HepG2 (cell line): ENCODE measurements at places on chromosomes 12 and 14. TPM values are rescaled to one million over a fixed set of nuclear protein-coding genes. Genes with fewer than 3 reads are reported as not detected.
A peak's percentile ranks its signal among the peaks of the same experiment; 100 is the strongest.

DNA sequence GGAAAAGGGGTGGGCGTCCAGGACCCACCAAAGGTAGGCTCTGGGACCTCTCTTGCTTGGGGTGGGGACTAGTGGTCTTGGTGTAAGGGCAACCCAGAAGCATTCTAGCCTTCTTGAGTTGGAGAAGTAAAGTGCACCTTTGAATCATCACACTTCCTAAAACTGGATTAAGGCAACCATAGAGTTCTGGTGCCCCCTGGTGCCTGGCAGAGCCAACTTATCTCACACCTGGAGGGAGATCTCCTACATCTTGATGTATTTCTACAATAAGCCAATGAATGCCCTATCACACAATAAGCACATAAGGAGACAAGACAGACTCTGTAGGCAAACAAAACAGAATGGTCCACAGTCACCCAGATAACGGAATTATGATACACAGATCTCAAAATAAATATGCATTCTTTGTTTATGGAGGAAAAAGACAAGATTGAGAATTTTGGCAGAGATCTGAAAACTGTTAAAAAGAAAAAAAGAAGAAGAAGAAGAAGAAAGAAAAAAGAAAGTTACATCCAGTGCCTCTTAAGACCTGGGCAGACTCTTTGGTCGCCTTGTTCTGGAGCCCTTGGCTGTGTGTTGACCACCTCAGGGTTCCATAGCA lies 95.9 kb upstream of the PPP2R5C start:
- DNase-seq: peak; percentile 32

GRCh38 chr14:82060219-82060618 lies 526.6 kb upstream of the SEL1L start:
- DNase-seq: no peak

DNA sequence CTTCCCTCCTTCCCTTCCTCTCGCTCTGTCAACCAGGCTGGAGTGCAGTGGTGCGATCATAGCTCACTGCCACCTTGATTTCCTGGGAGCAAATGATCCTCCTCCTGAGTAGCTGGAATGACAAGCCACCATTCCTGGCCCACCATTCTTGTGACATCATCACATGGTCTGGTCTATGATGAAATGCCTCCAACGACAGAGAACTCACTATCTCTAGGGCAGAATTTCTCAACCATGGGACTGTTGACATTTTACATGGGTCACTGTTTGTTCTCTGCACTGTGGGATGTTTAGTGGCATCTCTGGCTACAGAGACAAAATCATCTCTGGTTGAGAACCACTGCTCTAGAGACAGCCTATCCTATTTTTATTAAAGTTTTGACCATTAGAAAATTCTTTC lies 9.7 kb downstream of the VRK1 start:
- DNase-seq: peak; percentile 90

- peak; percentile 17 for DNase-seq
Observed at GRCh38 chr14:104087981-104088850, 2.7 kb downstream of the ASPG start.

GRCh38 chr14:95980402-95980801 lies 58.8 kb upstream of the C14orf132 start:
- no peak for DNase-seq

DNA sequence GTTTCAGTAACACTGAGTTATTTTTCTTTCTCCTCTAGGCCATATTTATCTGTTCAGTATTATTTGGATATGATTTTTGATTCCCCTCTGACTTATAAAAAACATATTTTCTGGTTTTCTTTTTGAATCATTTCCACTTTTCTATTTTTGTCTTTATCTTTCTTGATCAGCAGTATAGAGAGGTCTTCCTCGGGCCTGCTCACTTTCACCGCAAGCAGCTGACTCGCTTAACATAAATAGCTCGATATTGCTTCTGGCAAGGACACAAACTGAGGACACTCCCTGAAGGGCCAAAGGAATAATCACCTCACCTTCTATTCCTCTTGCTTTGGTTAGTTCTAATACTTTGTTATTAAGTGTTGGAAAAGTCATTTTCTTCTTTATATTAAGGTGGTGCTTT lies 25.8 kb upstream of the TRHDE start:
- no peak for DNase-seq

- DNase-seq: no peak
Observed at GRCh38 chr12:49208146-49208545, 19.3 kb upstream of the TUBA1A start.

DNA sequence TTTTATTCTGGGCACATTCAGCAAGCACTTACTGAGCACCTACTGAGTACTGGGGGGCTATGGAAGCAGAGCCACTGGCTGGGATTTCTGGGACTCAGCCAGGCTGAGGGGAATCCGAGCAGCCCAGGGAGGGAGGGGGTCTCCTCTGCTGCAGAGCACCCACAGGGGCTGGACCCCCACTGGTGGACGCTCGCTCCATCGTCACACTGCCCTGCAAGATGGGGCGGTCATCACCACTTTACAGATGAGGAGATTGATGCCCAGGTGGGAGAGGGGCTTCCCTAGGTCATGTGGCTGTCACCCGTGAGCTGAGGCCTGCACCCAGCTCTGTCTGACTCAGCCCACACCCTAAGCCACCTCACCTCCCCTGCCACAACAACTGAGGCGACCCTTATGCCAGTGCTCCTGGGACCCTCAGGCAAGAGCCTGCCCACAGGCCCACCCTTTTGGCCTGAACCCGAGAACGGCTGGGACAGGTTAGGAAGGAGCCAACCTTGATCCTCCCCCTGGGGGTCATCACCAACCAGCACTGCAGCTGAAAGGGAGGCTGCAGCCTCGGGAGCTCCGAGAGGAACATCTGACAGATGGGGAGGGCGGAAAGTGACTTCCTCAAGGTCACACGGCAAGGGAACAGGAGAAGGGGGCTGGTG lies 74.4 kb downstream of the SERPINA3 start:
- no peak for DNase-seq

DNA sequence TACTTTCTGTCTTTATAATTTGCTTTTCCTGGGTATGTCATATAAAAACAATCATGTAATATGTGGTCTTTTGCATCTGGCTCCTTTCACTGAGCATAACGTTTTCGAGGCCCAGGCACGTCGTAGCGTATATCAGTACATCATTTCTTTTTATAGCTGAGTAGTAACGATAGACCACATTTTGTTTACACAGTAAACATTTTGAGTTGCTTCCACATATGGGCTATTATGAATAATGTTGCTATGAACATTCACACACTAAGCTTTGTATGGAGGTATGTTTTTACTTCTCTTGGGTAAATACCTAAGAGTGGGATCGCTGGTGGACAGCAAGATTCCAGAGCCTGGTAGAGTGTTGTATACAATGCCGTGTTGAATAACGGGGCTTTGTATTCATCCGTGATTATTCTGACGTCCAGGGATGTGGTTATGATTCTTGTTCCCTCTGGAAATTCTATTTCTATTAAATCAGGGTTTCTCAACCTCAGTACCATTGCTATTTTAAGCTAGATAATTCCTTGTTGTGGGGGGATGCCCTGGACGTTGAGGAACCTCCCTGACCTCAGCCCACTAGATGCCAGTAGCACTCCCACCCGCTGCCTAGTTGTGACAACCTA lies 38.9 kb upstream of the CIT start:
- DNase-seq: no peak

DNA sequence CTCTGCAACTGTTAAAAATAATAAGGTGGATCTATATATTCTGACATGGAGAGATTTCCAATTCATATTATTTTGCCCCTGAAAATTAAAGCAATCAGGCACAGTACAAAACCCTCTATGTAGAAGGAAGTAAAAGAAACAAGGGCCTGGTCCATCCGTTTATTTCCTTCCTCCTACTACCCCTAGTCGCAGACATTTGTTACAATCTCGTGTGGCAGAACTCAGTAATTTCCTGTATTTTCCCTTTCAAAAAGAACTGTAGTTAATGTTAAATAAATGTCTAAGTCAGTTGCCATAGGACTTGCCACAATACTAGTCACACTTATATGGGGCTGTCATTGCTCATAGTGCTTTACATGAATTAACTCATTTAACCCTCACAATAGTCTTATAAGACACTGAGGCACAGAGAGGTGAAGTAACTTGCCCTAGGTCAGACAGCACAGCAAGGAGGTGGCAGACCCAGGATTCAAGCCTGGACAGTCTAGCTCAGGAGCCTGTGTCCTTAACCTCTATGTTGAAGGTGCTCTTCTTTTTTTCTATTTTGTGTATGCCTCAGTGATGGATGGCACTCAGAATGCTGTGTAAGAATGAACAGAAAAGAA lies 24.2 kb downstream of the NINJ2 start:
- DNase-seq: no peak

- DNase-seq: no peak
Observed at GRCh38 chr12:48145981-48146380, 11.3 kb downstream of the ASB8 start.

GRCh38 chr12:56572288-56572687 lies 50.7 kb downstream of the RBMS2 start:
- DNase-seq: no peak

DNA sequence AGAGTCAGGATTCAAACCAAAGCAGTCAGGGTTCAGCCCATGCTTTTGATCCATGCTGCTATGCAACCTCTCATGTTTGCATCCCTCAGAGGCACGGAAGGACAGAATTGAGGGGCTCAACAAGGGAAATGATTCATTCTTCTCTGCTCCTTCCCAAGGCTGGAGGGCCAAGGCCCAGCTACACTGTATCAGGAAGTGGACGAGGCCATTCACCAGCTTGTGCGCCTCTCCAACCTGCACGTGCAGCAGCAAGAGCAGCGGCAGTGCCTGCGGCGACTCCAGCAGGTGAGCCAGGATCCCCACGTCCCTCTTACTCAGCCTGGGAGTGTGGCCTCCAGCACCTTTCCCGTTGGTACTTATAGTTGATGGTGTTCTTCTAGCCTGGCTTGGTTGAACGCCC lies 8.6 kb downstream of the ARHGEF40 start:
- DNase-seq: no peak

GRCh38 chr14:34538871-34539406 lies 562 bp downstream of the EAPP start:
- DNase-seq: no peak

DNA sequence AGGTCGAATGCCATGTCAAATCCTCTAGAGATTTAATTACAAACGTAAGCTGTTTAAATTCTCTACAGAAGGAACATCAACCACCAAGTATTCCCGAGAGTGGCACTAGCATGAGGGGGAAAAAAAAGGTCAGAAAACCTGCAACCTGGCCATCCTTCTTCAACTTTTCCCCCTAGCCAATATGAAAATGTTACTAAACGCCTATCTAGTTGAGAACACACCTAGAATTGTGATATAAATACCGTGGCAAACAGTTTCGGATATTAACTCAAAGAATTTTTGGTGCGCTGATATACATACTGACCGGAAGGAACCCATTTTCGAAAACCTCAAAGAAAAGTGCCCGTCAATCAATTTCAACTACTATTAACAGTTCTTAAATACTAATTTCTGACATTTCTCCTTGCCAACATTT lies 1.8 kb downstream of the HNRNPC start:
- no peak for DNase-seq

DNA sequence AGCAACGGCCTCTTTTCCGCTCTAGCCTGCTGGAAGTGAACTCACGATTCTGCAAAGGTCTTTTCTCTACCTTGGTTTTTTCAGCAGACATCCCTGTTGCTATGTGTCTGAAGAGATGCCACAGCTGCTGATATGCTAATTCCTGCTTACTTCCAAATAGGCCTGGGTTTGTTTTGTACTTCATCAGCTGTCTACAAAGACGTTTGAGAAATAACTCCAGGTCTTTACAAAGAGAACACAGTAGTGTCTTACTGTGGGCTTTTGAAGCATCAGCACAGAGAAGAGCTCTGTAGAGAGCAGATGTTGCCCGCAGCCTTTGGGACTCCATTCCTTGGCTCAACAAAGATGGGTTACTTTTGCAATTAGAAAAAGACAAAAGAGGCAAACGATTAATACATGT lies 1366.5 kb downstream of the AACS start:
- DNase-seq: no peak

- DNase-seq: no peak
Observed at GRCh38 chr14:72946491-72946890, 20.2 kb downstream of the DCAF4 start.

GRCh38 chr12:24012528-24012927 lies 63.1 kb upstream of the SOX5 start:
- peak; percentile 28 for DNase-seq

DNA sequence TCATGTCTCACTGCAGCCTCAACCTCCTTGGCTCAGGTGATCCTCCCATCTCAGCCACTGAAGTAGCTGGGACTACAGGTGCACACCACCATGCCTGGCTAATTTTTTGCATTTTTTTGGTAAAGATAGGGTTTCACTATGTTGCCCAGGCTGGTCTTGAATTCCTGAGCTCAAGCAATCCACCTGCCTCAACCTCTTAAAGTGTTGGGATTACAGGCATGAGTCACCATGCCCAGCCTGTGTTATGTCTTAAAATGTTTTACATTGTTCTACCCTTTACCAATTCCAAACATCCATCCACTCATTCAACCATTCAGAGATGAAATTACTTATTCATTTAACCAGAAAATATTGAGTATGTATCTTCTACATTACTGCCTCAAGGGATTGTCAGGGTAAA lies 111.6 kb upstream of the BTG1 start:
- DNase-seq: no peak

GRCh38 chr14:65095633-65096205 lies 6.6 kb downstream of the MAX start:
- DNase-seq: no peak

GRCh38 chr12:132881818-132882217 lies 5.6 kb downstream of the CHFR start:
- DNase-seq: no peak

GRCh38 chr12:86265329-86265695 lies 9.1 kb upstream of the MGAT4C start:
- DNase-seq: no peak

- peak; percentile 97 for DNase-seq
Observed at GRCh38 chr12:75635606-75636444, 124.4 kb upstream of the KRR1 start.

The NOS1 gene
- polyA plus RNA-seq: not detected in 2 replicates

The ATP5F1B gene
- polyA plus RNA-seq: 985 and 1,180 TPM in 2 replicates

The LRP1-AS gene
- 0.20 TPM in 1 of 2 replicates, not detected in the other for polyA plus RNA-seq

The PIGH gene
- 43.5 and 53.6 TPM in 2 replicates for polyA plus RNA-seq

The DDN gene
- polyA plus RNA-seq: 0.24 and 0.33 TPM in 2 replicates

The CDKL1 gene
- 0.30 and 4.4 TPM in 2 replicates for polyA plus RNA-seq

The RAPGEF3 gene
- 0.07 and 0.37 TPM in 2 replicates for polyA plus RNA-seq

The LYZ gene
- 1,560 and 1,788 TPM in 2 replicates for polyA plus RNA-seq

The NRL gene
- polyA plus RNA-seq: 2.5 and 3.4 TPM in 2 replicates

The SLCO1C1 gene
- polyA plus RNA-seq: not detected in 2 replicates

The VRK1 gene
- 3.3 and 7.9 TPM in 2 replicates for polyA plus RNA-seq

The RTL1 gene
- polyA plus RNA-seq: not detected in 2 replicates
